ENCODE measurements at places on chromosomes 1 and 21.

DNA sequence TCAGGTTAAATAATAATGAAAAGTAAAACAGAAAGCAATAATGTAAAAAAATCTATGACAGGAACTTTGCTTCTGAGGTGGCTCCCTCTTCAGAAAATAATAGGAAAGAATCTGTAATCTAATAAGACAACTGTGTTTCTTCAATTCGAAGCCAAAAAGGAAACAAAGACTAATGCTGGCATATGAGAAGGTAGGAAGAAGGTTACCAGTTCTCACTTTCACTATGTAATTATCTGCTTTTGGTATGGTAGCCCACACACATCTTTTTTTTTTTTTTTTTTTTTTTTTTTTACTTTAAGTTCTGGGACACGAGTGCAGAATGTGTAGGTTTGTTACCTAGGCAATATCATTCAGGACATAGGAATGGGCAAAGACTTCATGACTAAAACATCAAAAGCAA, 47.1 kb downstream of the COP1 start:
- no peak for DNase-seq

DNA sequence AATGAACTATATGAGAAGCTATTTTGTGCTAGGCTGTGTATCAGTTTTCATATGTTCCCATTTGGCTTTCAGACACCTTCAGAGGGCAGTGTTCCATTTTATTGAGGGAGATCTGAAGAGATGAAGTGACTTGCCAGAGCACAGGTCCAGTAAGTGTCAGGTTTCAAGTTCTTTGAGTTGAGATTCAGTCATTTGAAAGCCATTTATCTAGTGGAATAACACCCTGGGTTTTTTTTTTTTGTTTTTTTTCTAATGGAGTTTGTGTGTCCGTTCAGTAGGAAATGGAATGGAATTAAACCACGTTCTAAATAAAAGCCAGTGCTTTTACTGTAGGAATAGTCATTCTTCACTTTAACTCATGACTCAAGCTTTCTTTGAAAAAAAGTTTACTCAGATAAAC, 652.9 kb upstream of the USP24 start:
- no peak for DNase-seq

GRCh38 chr1:160577671-160578070, 1.6 kb downstream of the CD84 start:
- DNase-seq = no peak

- DNase-seq = no peak
Observed at GRCh38 chr1:155979597-155980343, 1.4 kb upstream of the ARHGEF2 start.

DNA sequence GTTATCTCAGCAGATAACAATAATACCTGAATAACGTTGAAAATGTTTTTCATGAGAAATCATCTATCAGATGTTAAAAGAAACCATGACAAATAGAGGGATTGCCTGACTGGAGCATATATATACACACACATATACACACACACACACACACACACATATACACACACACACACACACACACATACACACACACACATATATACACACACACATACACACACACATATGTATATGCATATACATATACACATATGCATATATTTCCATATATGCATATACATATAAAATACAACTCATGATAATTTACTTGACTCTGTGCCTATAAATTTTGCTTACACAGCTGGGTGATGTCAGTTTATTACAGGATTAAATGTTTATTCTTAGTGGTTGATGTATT, 847.3 kb upstream of the ADAMTS5 start:
- no peak for DNase-seq

DNA sequence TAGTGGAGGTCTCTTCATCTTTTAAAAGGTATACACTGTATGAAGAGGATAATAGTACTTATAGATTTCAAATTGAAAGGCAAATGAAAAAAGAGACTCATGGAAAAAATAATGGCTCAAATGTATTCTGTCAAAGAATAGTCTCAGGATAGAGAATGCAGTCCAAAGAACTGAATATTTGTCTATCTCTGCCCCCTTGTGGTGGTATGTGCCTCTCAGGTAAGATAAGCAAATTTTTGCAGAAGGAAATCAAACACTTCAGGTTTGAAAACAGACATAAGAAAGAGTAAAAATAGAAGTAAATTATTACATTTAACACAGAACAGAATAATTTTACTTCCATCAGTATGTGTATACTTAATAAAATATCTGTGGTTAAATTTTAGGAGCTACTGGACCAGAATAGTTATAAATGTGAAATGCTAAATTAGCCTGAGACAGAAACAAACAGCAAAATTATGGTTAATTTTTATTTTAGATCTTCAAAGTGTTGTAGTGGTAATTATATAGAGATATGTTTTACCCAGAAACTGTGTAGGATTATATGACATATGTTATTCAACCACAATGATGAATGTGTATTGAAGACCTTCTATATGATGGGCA, 164.4 kb upstream of the PALMD start:
- DNase-seq = no peak

DNA sequence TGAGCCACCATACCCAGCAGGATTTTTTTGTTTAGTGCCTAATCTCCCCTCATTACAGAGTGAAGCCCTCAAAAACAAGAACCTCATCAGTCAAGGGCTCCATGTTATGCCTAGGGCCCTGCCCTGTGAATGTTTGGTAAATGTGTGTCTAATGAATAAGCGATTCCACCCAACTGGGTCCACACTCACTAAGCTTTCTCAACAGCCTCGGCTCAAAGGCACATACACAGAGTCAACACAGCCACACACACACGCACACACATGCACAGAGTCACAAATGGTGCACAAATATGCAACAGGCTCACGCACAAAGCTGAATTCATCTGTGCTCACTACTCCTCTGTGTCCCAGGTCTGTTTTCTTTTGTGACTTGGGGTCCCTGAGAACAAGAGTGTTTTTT, 11.7 kb upstream of the SYNC start:
- DNase-seq = no peak

GRCh38 chr1:13786541-13786940, 86.6 kb downstream of the PRDM2 start:
- DNase-seq = no peak

GRCh38 chr1:83747853-83748482, 251.0 kb downstream of the TTLL7 start:
- DNase-seq = no peak

GRCh38 chr1:20405893-20406604, 80.0 kb downstream of the CAMK2N1 start:
- DNase-seq = peak; percentile 38
